Erythroblast (primary cell): ENCODE measurements at places on chromosomes 7 and 10.
A peak's percentile ranks its signal among the peaks of the same experiment; 100 is the strongest.

GRCh38 chr7:105816954-105817615 lies 59.3 kb downstream of the ATXN7L1 start:
- DNase-seq, result no peak

DNA sequence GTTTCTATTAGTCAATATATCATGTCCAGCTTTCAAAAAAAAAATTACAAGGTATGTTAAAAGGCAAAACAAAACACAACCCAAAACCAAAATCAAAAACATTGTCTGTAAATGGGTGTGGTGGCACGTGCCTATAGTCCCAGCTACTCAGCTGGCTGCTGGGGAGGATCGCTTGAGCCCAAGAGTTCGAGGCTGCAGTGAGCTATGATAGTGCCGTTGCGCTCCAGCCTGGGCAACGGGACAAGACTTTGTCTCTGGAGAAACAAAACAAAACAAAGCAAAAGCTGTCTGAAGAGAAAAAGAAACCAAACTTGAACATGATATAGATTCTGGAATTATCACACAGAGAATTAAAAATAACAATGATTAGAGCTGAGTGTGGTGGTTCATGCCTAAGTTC lies 10.3 kb upstream of the CPA5 start:
- no peak for DNase-seq

- no peak for DNase-seq
These were observed 89.2 kb downstream of the CARD11 start for GRCh38 chr7:2954433-2954853.

GRCh38 chr7:8362723-8363369 lies 70.6 kb upstream of the NXPH1 start:
- no peak for DNase-seq

DNA sequence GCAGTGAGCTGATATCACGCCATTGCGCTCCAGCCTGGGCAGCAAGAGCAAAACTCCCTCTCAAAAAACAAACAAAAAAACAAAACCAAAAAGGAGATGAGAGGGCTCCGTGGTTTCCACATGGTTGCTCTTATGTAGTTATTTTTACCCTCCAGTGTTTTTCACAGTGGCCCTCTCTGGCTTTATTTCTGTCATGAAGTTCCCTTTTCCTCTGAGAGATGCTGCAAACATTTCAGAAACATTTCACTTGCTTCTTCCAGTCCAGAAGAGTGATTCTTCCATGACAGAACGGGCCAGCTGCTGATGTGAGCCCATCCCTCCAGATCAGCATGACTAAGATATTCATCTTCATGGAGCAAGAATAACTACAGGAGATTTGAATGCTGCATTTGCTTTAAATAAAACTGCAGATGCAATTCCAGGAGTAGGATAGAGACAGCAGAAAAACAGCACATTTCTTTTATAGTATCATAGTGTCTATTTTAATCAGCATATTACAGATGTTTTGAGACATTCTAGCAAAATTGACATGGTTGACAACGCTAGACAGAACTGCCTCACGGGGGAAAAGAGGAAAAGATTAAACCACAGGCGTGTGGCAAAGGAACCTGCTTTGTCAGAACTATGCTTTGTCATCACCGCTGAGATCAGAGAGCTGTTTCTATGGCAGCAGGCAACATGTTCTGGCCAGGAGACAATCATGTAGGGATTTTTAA lies 40.3 kb downstream of the NRCAM start:
- peak; percentile 23 for DNase-seq

DNA sequence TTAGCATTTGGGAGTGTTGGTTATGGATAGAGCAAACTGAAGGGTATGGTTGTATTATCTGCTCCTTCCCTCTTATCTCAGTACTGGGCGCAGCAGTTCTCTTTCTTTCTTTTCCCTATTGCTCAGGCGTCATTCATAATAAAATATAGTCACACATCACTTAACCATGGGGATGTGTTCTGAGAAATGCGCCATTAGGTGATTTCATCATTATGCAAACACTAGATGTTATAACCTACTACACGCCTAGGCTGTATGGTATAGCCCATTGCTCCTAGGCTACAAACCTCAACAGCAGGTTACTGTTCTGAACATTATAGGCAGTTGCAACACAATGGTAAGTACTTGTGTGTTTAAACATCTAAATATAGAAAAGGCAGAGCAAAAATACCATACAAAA lies 401.7 kb downstream of the EXOC4 start:
- DNase-seq, result no peak

DNA sequence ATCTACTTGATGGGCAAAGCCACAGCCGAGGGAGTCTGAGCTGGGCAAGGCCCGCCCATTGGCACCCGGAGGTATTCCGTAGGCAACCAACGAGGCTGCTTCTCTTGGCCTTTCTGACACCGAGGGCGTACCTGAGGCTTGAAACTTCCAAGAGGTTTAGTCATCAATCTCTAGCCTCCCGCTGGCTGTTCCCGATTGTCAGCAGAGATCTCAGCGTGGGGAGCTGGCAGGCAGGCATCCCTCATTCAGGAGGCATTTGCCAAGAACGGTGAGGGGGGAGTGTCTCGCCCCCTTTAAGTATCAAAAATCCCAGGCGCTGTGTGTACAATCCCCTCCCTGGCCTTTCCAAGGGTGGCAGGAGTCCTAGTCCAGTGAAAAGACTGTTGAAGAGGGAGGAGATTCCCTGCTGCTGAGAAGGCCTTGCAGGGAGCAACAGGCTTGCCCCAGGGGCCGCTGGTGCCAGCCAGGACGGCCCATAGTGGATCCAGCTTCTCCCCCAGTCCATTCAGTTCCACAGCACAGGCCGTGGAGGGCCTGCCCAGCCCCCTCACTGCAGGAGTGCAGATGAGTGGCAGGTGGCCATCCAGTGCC lies 39.7 kb downstream of the OAT start:
- DNase-seq, result no peak

DNA sequence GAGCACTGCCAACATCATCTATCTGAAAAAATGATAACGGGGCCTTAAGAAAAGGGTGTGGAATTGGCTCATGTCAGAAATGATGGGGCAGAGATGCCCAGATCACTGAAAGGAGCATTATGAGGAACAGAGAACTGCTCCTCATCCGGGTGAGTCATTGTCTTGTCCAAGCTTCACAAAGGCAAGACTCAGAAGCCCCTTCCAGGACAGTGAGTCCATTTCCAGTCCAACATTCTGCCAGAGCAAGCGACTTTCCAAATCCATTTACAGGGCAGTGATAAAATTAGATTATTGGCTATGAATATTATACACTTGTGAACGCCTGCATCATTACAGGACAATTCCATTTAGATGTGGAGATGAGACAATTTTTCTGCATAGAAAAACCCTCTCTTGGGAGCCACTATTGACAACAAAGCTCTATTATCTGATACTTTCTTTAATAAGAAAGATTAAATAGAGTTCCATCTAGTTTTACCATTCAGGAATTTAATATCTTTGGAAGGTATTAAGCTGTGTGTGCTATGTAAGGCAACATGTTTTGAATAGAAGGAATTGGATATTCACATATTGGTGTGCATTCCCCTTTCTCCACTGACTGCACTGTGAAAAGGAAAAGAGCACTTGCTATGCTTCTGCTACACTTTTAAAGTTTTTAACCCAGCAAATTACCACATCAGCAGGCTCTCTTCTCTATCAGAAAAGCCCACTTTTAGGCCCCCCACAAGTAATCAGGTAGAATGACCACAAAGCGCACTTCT lies 159.6 kb downstream of the NRP1 start:
- no peak for DNase-seq

DNA sequence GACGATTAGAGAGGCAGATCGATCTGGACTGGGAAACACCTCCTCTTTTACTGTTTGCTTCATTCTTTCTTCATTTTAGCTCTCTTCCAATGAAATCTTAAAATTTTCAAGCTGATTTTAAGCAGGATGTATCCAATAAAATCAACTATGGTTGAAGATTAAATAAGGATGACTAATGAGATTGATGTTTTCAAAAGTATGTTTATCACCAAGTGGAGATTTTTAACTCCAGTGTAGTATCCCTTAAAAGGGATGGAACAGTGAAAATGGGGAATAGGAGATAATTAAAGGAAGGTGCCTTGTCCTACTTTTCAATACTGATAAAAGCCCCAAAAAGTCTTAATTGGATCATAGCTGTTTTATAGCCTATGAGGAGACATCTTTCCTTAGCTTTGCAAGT lies 11.6 kb upstream of the LIPF start:
- no peak for DNase-seq

DNA sequence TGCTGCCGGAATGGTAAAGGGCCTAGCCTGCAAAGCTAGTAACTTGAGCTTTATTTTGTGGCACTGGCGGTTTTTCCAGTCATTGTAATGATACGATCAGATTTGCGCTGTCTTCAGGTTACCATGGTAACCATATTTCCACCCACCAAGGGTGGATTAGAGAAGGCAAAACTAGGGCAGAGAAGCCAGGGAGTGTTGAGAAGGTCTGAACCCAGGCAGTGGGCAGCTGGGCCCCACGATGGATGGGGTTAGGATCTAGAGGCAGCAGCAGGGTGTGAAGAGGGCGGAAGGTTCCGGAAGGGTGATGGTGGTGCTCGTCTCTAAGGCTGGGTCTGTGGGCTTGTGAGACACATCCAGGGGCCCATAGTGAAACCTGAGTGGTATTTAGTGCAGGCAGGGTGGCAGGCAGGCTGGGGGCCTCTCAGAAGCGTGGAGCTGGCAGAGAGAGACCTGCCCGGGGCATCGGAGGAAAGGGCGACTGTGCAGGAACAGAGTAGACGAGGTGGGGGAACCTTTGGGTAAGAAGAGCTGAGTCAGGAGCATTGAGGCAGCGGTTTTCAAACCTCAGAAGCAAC lies 87.9 kb upstream of the GTF2I start:
- DNase-seq, result peak; percentile 18

GRCh38 chr7:67653856-67654454 lies 657.3 kb downstream of the TYW1 start:
- DNase-seq, result no peak

DNA sequence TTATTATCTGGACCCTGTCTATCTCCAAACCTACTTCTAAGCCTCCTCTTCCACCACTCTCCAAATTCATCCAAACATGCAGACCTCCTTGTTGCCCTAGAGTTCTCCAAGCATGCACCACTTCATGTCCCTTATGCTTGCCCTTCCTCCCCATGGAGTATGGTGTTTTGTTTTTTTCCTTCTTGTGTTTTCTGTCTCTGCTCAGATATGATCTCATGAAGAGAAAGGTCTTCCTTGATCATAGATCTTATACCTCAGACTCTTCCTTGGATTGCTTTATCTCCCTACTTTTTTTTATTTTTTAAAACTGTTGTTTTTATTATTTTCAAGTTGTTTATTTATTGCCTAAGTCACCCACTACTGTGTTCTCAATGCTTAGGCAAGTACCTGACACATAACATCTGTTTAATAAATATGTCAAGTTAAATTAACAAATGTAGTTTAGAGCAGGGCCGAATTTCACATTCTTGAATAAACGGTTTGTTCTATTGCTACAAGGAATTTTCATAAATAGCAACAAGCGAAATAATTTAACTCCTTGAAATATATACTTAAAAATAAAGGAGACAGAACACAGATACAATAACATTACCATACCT lies 84.5 kb downstream of the HGF start:
- DNase-seq, result peak; percentile 32

DNA sequence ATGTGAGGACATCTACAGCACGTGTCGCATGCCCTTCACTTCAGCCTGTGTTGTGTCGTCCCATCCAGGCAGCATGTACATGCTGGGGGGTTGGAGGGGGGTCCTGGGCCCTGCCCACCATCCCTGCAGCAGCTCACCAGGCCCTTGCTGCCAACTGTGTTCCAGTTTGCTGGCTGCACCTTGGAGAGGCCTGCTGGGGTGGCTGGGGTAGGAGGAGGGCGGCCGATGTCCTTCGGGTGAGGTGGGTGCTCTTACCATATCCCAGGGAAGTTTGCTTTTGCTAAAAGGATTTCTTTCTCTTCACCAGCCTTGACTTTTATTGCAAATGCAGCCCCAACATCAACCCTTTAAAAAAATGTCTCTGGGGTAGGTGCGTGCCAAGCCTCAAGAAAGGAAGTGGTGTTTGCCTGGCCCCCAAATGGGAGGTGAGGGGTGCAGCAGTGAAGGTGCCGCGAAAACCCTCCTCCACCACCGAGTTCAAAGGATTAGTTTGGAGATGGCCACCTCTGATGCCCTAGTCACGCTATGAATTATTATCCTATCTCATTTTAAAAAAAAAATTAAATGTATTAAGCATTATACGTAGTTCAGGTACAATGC lies 165.8 kb upstream of the KLF6 start:
- no peak for DNase-seq

- no peak for DNase-seq
These were observed 147.1 kb upstream of the PRSS1 start for GRCh38 chr7:142602183-142602582.

- no peak for DNase-seq
These were observed 48.4 kb downstream of the UNC5B start for GRCh38 chr10:71260622-71261325.

DNA sequence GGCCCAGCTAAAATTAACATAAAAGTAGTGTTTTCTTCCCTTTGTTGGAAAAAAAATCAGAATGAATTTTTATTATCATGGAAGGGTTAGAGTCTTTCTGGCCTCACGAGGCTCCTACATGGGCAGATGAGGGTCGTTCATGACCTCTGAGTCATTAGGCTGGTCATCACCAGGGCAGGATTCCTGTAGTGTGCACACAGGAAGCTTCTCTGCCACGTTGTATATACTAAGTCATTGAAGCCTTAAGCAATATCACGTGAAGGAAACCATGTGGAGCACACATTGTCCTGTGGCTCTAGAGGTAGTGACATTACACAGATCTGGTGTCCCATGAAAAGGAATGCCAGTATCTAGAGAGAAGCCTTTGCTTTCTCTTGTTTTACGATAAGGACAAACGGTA lies 84.7 kb upstream of the C1QL3 start:
- DNase-seq, result no peak

GRCh38 chr7:2520761-2521290 lies 1.3 kb downstream of the LFNG start:
- DNase-seq, result no peak

DNA sequence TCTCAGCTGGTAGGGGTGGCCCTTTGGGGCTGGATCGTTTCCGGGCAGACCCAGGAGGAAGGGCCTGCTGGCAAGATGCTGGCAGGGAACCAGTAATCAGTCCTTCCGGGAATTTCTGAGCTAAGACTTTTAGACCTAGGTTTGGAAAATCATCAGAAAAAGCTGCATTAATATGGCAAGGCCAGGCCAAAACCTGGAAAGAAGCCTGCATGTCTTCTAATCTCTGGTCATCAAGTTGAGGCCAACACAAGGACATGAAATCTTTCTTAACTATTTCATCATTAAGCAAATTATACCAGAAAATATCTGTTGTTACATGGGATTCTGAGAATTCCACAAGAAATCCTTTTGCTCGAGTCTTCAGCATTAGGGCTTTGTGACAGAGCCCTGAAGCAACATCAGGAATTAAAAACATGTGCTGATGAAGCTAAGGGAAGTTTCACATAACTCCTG lies 19.9 kb downstream of the CPA1 start:
- no peak for DNase-seq

GRCh38 chr10:126376956-126377355 lies 11.3 kb downstream of the ADAM12 start:
- DNase-seq, result no peak

- DNase-seq, result no peak
These were observed 219.0 kb downstream of the DIP2C start for GRCh38 chr10:470339-471003.
